Activated naive CD4-positive, alpha-beta T cell treated with anti-CD3 and anti-CD28 coated beads, Interleukin-2, amount 10 ng/mL, durations not matched to agents 5 hours and 36 hours (primary cell): ENCODE measurements at places on chromosomes 1 and 21. TPM values are rescaled to one million over a fixed set of nuclear protein-coding genes. Genes with fewer than 3 reads are reported as not detected.

The CIART gene
- 3.0 TPM for total RNA-seq

The REN gene
- not detected for total RNA-seq

The DEPDC1 gene
- 16.7 TPM for total RNA-seq

The RGS8 gene
- not detected for total RNA-seq

The TMOD4 gene
- total RNA-seq = 4.4 TPM

The TUFT1 gene
- total RNA-seq = 1.8 TPM

The MYOG gene
- not detected for total RNA-seq

The TNFRSF1B gene
- total RNA-seq = 229 TPM

The LRRC38 gene
- total RNA-seq = not detected

The FOXE3 gene
- total RNA-seq = not detected

The SPOCD1 gene
- total RNA-seq = not detected

The DNM3 gene
- total RNA-seq = 2.2 TPM

The HMCN1 gene
- not detected for total RNA-seq

The ADORA1 gene
- total RNA-seq = not detected

The SHISAL2A gene
- total RNA-seq = 25.9 TPM

The PDPN gene
- total RNA-seq = not detected

The KCNA3 gene
- 84.1 TPM for total RNA-seq

The OR2T35 gene
- total RNA-seq = not detected

The HUNK gene
- 0.23 TPM for total RNA-seq

The LCE3D gene
- total RNA-seq = not detected
